T-cell (primary cell): ENCODE measurements at places on chromosomes 5 and 9.

- no peak for DNase-seq
Observed at GRCh38 chr5:121974261-121974660, 12.5 kb downstream of the SRFBP1 start.

- no peak for DNase-seq
Observed at GRCh38 chr5:109987355-109987754, 297.6 kb downstream of the MAN2A1 start.

GRCh38 chr5:147403651-147404640 lies 105.9 kb downstream of the DPYSL3 start:
- DNase-seq: no peak

DNA sequence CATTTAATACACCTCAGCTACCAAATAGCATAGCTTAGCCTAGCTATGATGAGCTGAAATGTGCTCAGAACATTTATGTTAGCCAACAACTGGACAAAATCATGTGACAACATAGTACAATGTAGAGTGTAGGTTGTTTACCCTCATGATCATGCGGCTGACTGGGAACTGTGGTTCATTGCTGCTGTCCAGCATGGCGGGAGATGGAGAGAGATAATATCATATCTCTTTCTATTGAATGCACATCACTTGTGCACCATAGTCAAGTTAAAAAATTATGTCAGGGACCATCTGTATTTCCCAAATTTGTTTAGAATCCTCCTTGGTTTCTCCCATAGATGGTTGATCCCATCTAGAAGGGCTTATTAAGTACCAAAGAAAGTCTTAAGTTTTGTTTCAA lies 151.1 kb upstream of the ELL2 start:
- DNase-seq: no peak

DNA sequence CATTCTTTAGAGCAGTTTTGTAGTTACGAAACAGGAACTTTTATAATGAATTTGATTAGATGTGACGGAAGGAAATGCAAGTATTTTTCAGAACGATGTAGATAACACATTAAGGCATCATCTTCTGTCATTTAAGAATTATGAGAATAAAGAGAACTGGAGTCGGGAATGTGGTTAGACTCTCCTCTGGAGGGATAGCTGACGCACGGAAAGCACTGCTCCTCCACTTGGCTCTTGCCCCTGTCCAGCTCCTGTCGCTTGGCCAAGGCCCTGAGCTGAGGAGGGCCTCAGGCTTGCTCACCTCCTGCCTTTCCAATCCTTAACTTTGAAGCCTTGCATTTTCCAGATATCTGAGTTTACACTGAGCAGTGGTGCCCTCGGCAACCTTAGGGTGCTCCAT lies 60.5 kb downstream of the MAP1B start:
- no peak for DNase-seq

- DNase-seq: no peak
Observed at GRCh38 chr5:1068204-1068894, 43.5 kb downstream of the SLC12A7 start.

GRCh38 chr5:153893817-153894216 lies 144.9 kb downstream of the FAM114A2 start:
- DNase-seq: no peak

DNA sequence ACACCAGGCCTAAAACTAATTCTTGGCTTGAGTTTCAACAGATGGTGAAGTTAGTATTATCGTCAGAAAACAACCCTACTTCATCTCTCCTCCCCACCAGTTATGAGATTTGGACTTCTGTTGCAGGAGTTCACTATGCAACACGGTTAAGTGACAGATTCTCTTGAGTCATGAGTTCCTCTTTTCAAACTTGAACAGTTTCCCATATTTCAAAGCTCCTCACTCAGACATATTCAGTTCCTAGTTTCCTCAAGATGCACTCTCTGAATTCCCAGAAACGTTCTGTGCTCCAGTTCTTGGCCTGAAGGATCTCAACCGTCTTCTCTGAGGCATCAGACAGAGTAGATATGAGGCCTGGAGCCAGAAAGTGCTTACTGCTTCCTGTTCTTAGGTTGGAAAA lies 7.3 kb upstream of the PTGER4 start:
- no peak for DNase-seq

DNA sequence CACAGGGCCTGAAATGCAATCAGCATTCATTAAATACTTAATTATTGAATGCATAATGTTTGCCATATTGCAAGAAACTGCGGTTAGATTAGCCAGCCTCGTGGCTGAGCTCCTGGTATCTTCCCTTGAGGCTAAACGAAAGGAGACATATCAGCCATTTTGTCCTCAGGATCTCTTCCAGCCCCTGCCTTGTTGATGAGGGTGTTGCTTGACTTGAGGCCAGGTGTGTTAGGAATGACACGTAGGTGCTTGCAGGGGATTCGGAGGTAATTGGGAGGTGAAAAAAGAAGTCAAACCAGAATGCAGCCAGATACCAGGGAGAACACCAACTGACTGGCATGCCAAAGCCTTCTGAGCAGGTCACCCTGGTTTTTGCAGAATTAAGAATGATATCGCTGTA lies 12.5 kb downstream of the SH3RF2 start:
- DNase-seq: no peak

- no peak for DNase-seq
Observed at GRCh38 chr5:72206160-72206559, 98.9 kb downstream of the MAP1B start.

DNA sequence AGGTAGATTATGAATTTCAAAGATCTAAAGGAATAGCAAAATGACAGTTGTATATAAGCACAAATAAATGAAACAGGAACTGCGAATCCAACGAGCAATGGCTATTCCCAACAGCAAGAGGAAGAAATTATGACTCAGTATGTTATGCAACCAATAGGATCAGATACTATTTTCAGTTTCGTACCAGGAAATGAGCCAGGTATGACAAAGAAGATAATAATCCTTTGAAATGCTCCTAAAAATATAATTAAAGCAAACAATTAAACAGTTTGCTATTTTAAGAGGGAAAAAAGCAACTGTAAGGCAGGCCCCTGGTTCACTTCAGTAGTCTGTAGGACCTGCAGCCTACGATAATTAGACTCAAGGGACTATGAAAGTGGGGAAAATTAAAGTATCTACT lies 58.9 kb downstream of the AUH start:
- DNase-seq: no peak

- no peak for DNase-seq
Observed at GRCh38 chr9:34291423-34291822, 37.6 kb downstream of the KIF24 start.

GRCh38 chr9:15068261-15068660 lies 158.0 kb upstream of the FREM1 start:
- DNase-seq: no peak

- no peak for DNase-seq
Observed at GRCh38 chr5:22591461-22591860, 261.7 kb downstream of the CDH12 start.

- DNase-seq: no peak
Observed at GRCh38 chr9:3006851-3007250, 163.0 kb upstream of the PUM3 start.

GRCh38 chr5:150622157-150622556 lies 18.3 kb upstream of the SYNPO start:
- no peak for DNase-seq

DNA sequence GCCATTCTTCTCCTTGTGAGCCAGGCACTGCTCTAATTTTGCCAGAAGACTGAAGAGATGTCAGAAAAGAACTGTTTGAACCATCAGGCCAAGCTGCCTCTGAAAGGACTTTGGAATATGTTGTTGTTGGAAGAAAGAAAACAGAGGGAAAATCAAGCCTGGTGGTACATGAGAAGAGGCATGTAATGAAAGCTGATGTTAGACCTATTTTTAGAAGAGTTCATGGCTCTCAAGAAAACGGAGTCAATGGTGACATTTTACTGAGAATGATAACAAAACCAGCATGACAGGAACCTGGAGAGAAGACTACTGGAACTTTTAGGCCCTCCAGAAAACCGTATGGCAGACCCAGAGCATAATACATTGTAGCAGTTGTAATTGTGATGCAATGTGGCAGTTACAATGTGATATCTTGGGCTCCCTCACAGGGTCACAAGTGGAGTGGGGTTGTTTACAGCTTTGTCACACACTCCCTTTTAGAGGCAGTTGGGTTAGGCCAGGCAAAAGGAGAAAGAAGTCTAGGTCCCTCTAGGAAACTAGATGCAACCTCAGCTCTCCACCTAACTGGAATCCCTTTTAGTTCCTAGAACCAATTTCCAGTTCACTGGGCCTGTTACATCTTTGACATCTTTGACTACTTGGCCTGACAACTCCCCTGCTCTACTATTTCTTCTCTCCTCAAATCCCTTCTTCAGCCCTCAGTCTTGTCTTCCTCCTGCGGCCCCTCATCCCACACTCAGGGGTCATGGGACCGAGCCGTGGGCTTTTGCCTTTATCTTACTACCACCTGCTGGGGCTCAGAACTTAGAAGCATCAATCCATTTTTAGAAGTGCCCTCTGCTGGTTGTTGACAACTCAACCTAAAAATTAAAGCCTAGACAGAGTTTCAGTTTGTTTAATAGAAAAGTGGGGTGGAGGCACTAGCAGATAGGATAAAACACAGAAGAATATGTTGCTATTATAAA lies 61.2 kb upstream of the JAK2 start:
- DNase-seq: no peak

DNA sequence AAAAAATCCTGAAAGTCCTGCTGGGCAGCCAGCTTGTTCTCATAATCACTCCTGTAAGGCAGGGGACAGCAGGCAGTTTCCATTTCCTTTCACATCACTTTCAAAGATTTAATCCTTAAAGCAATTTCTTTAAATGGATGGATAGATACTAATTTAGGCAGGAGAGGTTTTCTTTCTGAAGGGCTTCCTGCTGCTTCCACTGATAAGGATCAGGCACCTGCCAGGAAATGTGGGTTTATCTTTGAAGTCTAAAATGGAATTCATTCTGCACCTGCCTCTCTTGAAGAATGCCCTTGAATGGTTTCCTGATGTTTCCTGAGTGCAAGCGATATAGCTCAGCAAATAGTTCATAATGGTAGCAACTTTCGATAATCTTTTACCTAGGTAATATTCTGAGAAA lies 64.5 kb downstream of the STARD4 start:
- DNase-seq: no peak

GRCh38 chr9:4224181-4224580 lies 75.7 kb downstream of the GLIS3 start:
- DNase-seq: no peak

- no peak for DNase-seq
Observed at GRCh38 chr9:98846879-98847278, 39.4 kb downstream of the GALNT12 start.

GRCh38 chr5:75380099-75380498 lies 43.1 kb downstream of the HMGCR start:
- DNase-seq: no peak

GRCh38 chr5:20610681-20611080 lies 622.7 kb upstream of the CDH18 start:
- DNase-seq: no peak

GRCh38 chr9:88258601-88259000 lies 120.3 kb upstream of the SPATA31C2 start:
- no peak for DNase-seq

- DNase-seq: no peak
Observed at GRCh38 chr5:98258939-98259338, 514.5 kb upstream of the RGMB start.

DNA sequence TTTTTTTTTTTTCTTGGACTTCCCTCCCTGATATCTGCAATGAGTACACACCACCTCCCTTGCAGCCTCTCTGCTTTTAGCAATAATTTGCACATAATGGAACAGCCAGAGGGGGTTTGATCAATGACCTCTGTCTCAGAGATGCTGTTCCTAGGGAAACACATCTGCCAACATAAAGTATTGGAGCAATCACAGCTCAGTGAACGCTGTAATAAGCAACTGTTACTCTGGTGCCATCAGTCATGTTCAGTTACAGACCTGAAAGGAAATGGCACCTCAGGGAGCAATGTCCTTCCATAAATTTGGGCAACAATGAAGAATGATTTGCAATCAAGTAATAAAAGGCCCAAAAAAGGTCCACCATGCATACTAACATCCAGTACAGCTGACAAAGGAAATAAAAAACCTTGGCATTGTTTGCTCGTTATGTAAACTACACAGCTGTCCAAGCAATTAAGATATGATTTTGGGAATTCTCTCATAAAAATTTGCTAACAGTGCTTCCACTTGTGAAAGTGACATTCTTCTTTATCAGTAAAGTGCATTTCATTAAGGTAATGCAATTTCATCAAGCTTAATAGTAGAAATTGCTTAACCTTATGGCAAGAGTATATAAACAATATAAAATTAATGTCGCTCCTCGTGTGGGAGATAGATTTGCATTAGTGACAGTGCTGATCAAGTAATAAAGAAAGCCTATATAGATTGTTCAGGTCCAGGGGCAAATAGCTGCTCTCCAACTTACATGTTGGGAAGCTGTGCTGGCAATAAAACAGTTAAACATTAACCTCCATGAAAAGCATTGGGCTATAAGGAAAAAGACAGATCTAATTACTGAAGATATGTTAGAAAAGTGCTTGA lies 167.8 kb downstream of the RASEF start:
- no peak for DNase-seq

DNA sequence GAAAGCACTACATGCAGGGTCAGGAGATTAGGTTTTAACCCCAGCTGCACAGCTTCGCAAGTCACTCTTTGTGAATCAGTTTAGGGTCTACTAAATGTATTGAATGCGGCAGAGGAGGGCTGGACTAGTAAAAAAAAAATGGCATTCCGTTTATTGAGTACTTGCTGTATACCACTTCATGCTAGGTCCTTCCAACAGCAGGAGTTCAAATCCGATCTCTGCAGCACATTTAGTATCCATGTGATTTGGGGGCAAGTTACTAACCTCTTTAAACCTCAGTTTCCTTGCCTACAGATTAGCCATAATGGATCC lies 204.4 kb downstream of the SNCAIP start:
- DNase-seq: no peak

- no peak for DNase-seq
Observed at GRCh38 chr5:88724201-88724600, 158.8 kb downstream of the MEF2C start.

- DNase-seq: no peak
Observed at GRCh38 chr5:163407034-163407655, 30.2 kb upstream of the CCNG1 start.

- DNase-seq: no peak
Observed at GRCh38 chr5:161064297-161064696, 212.3 kb upstream of the ATP10B start.

DNA sequence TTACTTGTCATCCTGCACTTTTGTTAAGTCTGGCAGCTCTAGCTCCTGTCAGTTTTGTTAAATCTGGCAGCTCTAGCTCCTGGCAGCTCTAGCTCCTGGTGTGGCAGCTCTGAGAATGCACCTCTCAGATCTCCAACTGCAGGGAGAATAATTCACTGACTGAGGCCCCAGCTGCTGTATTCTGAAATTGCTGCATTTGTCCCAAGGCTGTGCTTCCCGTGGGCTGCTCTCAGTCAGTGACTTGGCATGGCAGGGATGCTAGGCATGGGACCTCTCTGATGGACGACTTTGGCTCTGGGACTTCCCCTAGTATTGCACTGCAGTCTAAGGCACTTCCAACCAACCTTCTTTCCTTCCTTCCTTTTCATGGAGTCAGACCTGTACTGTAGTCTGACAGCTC lies 475.7 kb downstream of the CCDC171 start:
- no peak for DNase-seq

DNA sequence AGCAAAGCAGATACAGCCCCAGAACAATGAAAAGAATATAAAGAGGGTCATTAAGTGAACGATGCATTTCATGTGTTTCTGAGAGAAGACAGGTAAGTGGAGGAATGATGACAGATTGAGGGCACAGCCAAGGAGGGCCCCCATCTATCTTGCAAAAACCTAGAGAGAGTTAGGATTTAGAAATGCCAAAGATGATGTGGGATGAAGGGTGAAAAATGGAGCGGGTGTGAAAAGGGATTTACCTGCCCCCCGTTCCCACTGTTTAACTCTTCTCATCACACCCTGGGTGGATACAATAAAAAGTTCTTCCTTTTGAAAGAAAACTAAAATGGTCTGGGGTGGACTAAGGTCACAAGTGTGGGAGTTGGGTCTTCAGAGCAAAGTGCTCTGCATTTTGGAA lies 18.5 kb upstream of the PPP2R2B start:
- DNase-seq: no peak
